CD8-positive, alpha-beta memory T cell (primary cell): ENCODE measurements at places on chromosomes 6 and 20. TPM values are rescaled to one million over a fixed set of nuclear protein-coding genes. Genes with fewer than 3 reads are reported as not detected.

DNA sequence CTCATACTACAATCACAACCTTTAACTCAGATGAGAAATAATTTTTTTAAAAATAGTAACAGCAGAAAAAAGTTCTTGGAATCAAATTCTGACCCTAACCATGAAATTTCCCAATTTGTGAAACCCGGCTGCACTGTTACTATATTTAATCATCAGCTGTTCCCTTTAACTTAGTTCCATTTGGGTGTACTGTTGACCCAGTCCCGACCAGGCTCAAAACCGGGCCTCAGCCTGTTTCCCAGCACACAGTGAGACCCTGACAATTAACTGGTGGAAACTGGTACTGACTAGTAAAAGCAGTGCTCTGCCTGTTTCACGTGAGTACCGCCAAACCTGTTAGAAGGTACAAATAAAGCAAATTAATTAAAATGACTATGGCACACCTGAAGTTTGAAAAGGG lies 7.0 kb downstream of the CTCFL start:
- H3K27ac ChIP-seq, result no peak overlapping the region
- H3K36me3 ChIP-seq, result no peaks in the 10 kb centered on the region
- DNase-seq, result no peak

DNA sequence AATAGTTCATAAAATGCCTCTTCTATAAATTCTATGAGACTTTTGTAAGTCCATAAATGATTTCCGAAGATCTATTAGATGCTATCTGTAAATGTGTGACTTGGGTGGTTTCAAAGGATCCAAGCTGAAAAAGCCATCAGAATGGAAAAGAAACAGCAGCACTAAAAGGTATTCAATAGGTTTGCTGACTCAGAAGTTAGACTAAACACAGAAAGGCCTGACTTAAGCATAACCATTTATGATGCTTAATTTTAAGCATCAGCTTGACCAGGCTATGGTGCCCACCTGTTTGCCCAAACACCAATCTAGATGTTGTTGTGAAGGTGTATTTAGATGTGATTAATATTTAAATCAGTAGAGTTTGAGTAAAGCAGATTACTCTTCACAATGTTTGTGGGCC lies 513.5 kb downstream of the TFAP2A start:
- H3K4me1 ChIP-seq, result no peaks in the 10 kb centered on the region
- H3K4me3 ChIP-seq, result no peak overlapping the region
- no peaks in the 10 kb centered on the region for H3K36me3 ChIP-seq
- H3K27ac ChIP-seq, result no peak overlapping the region
- no peak for DNase-seq
- H3K27me3 ChIP-seq, result no peaks in the 10 kb centered on the region

DNA sequence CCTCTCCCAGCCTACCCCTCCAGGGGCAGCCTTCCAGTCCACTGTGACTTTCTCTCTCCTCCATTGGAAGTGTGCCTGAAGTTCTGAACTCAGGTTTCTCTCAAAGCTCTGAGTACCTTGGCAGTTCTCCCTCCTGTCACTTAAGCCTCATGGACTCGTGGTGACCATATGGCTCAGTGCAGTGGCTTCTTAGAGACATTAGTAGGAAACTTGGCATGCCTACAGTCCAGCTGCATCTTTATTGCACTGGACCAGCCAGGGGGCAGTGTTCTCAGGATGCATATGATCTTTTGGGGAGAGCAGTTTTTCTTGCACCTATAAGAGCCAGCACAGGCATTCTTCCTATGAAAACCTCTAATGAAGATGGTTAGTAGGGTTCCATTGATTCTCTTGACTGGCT lies 47.5 kb upstream of the KCNK16 start:
- no peaks in the 10 kb centered on the region for H3K36me3 ChIP-seq
- DNase-seq, result no peak
- no peaks in the 10 kb centered on the region for H3K4me1 ChIP-seq

GRCh38 chr20:9126527-9126926 lies 57.6 kb downstream of the PLCB4 start:
- H3K27ac ChIP-seq, result no peak overlapping the region
- H3K36me3 ChIP-seq, result no peaks in the 10 kb centered on the region
- DNase-seq, result no peak
- no peaks in the 10 kb centered on the region for H3K4me1 ChIP-seq

DNA sequence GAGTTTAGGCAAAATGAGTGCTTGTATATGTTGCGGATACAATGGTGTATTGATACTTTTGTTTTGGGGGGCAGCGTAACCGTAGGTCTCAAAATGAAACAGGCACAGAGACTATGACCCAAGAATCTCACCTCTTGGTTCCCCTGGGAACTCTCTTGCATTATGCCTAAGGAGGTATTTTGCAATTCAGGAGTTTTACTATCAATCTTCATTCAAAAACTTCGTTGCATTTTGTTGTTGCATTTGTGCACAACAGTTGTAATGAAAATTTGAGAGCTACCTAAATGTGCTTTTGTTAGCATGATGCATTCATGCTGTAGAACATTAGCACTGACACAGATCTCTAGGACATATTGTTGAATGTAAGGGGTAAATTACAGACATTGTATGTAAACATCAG lies 18.2 kb downstream of the VTA1 start:
- H3K27me3 ChIP-seq, result no peaks in the 10 kb centered on the region
- no peak overlapping the region for H3K27ac ChIP-seq
- DNase-seq, result no peak
- peaks cover 11% of the 10 kb centered on the region for H3K36me3 ChIP-seq
- H3K4me3 ChIP-seq, result no peak overlapping the region

DNA sequence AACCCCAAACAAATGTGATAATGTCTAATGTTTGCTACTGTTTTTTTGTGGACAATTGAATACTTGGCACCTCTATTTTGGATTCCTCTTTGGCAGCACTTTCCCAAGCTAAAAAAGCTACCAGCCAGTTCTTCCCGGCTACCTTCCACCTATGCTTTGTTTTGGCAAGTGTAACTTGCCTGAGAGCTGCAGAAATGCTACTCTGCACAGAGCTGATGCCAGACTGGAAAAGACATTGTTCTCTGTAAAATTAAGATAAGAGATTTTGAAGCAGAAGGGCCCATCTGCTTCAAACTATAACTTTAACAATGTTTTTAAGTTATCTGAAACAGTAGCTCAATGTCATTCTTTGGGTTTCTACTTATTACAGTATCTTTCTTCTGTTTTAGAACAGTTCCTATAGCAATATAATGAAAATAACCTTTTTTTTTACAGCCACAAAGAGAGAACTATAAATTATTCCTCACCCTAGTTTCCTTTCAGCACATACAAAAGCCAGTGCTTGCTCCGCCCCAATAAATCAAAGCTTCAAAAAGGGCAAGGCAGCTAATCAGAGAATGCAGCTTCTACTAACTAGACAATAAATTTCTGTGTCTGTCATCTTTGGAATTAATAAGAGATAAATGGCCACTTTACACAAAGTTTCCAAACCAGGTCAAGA lies 183.1 kb downstream of the UBE3D start:
- H3K36me3 ChIP-seq, result no peaks in the 10 kb centered on the region
- H3K4me3 ChIP-seq, result no peak overlapping the region
- H3K4me1 ChIP-seq, result no peaks in the 10 kb centered on the region
- no peak overlapping the region for H3K27ac ChIP-seq
- no peak for DNase-seq

GRCh38 chr6:57064809-57065208 lies 18.3 kb downstream of the KIAA1586 start:
- H3K27ac ChIP-seq, result no peak overlapping the region

GRCh38 chr20:14383335-14383734 lies 45.9 kb upstream of the FLRT3 start:
- H3K4me3 ChIP-seq, result no peak overlapping the region
- no peak overlapping the region for H3K27ac ChIP-seq
- H3K27me3 ChIP-seq, result no peaks in the 10 kb centered on the region
- DNase-seq, result no peak
- no peaks in the 10 kb centered on the region for H3K4me1 ChIP-seq

DNA sequence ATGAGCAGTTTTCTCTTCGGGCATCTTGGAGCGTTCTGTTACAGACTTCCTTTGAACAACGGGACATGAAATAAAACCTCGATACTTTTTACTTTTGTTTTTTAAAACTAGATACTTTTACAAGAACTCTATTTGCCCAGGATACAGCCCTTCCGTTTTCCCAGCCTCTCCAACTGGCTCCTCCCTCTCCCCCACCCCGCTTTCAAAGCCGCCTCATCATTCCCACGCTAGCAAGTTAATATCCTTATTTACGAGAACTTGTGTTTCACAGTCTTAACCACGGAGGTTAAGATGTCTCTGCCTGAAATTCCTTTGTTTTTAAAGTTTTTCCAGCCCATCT lies 241 bp upstream of the CFAP206 start:
- no peaks in the 10 kb centered on the region for H3K27me3 ChIP-seq
- DNase-seq, result no peak
- no peak overlapping the region for H3K27ac ChIP-seq
- H3K4me1 ChIP-seq, result peaks cover 7% of the 10 kb centered on the region
- peak overlapping the region; percentile 55 for H3K4me3 ChIP-seq

DNA sequence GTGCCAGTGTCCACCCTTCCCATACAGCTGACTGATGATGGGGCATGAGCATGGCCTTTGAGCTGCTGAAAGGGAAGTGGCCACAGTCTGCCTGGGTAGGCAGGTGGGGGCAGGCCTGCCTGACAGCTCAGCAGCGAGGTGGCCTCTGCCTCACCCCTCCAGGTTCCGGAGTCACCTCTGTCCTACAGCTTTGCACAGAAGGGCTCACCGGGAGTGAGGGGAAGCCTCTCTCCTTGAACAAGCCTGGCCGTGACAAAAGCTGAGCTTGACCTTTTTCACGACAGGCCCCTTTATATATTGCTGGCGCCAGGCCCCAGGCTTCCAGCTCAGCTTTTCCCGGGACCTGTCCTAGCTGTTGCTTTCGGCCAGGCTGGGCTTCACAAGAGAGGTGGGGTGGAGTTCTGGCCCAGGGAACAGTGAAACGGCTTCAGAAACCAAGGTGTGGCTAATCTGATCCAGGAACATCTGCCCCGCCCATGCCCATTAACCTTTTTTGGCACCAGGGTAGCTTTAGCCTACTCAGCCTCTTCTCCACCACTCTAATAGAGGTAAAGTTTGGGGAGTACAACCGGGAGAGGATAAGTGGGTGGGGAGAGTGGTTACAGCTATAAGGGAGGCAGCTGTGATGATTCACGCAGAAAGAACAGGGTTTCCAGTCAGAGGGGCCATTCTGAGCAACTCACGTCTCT lies 42.9 kb downstream of the C6orf132 start:
- peak overlapping the region; percentile 44 for H3K27ac ChIP-seq
- DNase-seq, result no peak
- no peaks in the 10 kb centered on the region for H3K36me3 ChIP-seq
- no peaks in the 10 kb centered on the region for H3K27me3 ChIP-seq

DNA sequence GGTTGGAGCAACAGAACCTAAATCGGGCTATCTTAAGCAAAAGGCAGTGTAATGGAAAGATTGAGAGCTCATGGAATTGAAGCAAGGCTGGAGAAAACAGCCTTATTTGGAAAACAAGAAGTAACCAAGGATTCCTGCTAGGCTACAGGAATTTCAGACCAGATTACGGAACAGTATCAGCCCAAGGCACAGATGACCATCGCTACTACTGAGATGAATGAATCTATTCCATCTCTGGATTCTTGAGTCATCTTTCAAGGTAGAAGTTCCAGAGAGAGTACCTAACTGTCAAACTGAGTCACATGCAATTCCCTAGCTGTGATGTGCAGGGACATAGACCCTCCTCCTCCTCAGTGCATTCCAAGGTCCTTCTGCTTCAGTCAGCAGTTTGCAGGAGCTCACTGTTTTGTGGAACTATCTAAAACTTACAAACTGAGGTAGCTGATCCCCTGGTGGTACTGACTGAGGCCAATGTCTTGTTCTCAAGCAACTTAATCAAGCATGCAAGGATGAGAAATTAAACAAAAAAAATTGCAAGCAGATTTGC lies 62.0 kb upstream of the SMLR1 start:
- no peak overlapping the region for H3K27ac ChIP-seq
- no peaks in the 10 kb centered on the region for H3K36me3 ChIP-seq
- no peak for DNase-seq
- no peaks in the 10 kb centered on the region for H3K4me1 ChIP-seq

The BMP7 gene
- not detected for total RNA-seq

The SF3B5 gene
- total RNA-seq, result 265 TPM

The MTHFD1L gene
- total RNA-seq, result 102 TPM

The NEURL2 gene
- total RNA-seq, result 2.7 TPM

The TBCC gene
- total RNA-seq, result 24.4 TPM

The KIAA0408 gene
- total RNA-seq, result 11.0 TPM

The SOX4 gene
- 0.66 TPM for total RNA-seq
